ENCODE measurements at places on chromosomes 5 and 9. TPM values are rescaled to one million over a fixed set of nuclear protein-coding genes. Genes with fewer than 3 reads are reported as not detected.

CTNNA1 gene
- 135 TPM for total RNA-seq

CDH18 gene
- 6.4 TPM for total RNA-seq

RORB gene
- 1.5 TPM for total RNA-seq

DNA sequence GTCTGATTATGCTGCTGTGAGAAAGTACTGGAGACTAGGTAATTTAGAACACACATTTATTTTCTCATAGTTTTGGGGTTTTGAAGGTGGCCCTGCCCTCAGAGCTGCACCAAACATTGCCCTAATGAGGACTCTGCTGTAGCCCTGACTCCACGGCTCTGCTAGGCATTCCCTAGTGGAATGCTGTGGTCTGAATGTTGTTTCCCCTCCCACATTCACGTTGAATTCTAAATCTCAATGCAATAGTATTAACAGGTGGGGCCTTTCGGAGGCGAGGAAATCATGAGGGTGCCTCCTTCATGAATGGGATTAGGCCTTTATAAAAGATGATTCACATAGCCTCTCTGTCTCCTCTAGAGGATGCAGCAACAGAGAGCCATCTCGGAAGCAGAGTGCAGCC is 25.7 kb downstream of the GADD45G start:
- no peak overlapping the region for H3K27ac ChIP-seq
- no peak overlapping the region for H3K4me3 ChIP-seq
- no peaks in the 10 kb centered on the region for H3K36me3 ChIP-seq
- H3K4me1 ChIP-seq, result peaks cover 32% of the 10 kb centered on the region
- H3K27me3 ChIP-seq, result no peaks in the 10 kb centered on the region

DNA sequence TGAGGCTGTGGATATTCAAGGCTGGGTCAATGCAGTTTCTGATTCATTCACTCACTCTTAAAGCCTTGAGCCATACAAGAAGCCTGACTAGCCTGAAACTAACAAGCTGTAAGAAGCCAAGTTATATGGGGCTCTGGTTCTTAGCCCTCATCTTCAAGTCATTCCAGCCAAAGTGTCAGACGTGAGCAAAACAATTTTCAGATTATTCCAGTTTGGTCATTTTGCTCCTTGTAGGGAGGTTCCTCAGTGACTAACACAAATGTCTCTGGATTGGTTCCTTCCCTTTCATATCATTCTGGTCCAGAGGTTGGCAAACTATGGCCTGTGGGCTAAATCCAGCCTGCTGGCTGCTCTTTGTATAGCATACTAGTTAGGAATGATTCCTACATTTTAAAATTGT is 12.5 kb upstream of the SHOC1 start:
- DNase-seq, result no peak
- no peaks in the 10 kb centered on the region for H3K36me3 ChIP-seq
- H3K4me3 ChIP-seq, result no peak overlapping the region
- no peak overlapping the region for H3K27ac ChIP-seq

DNA sequence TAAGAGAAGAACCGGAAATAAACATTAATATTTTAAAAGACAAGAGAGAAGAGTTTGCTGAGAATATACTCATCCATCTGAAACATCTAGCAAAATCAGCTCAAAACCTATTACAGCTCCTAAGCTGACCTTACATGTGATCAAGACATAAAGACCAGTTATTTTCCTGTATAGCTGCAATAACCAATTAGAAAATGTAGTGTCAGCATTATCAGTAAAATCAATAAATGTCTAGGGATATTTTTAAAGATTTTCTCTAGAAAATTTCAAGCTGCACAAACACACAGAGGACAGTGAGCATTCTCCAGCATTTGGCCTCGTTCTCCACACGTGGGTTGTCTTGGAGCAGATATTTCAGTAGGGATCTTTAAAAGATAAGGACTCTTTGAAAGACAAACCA is 127.6 kb upstream of the CACNA1B start:
- DNase-seq, result no peak
- no peak overlapping the region for H3K27ac ChIP-seq
- no peaks in the 10 kb centered on the region for H3K36me3 ChIP-seq
- H3K4me3 ChIP-seq, result no peak overlapping the region
- H3K27me3 ChIP-seq, result no peaks in the 10 kb centered on the region

GRCh38 chr5:142314606-142315005 is 10.2 kb downstream of the SPRY4 start:
- DNase-seq, result no peak
- no peaks in the 10 kb centered on the region for H3K36me3 ChIP-seq
- H3K4me1 ChIP-seq, result no peaks in the 10 kb centered on the region
- no peak overlapping the region for H3K27ac ChIP-seq

- H3K4me1 ChIP-seq, result no peaks in the 10 kb centered on the region
- DNase-seq, result no peak
- no peaks in the 10 kb centered on the region for H3K36me3 ChIP-seq
- no peaks in the 10 kb centered on the region for H3K27me3 ChIP-seq
- no peak overlapping the region for H3K4me3 ChIP-seq
- no peak overlapping the region for H3K27ac ChIP-seq
Observed at GRCh38 chr9:11701706-11702105, 991.5 kb upstream of the TYRP1 start.

GRCh38 chr5:41812156-41812555 is 58.1 kb downstream of the OXCT1 start:
- H3K4me1 ChIP-seq, result no peaks in the 10 kb centered on the region
- no peak overlapping the region for H3K4me3 ChIP-seq
- H3K27me3 ChIP-seq, result no peaks in the 10 kb centered on the region
- DNase-seq, result no peak
- no peaks in the 10 kb centered on the region for H3K36me3 ChIP-seq

DNA sequence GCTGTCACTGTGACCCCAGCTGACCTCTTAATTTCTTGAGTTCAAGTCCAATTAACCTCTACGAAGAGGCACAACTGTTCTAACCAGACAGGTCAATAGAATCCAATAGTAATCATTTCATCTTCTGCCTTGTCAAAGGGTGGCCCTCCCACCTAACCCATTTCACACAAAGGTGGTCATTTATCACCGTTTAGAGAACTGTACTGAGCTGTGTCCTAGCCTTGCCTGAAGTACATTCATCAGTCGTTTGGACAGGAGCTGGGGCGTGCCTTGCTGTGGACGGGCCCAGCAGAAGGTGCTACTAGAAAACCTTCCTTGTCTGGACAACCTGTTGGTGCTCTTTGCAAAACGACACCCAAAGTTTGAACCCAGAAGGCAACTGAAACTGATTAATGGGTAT is 605.4 kb downstream of the ISL1 start:
- H3K27ac ChIP-seq, result no peak overlapping the region
- no peaks in the 10 kb centered on the region for H3K27me3 ChIP-seq
- H3K4me1 ChIP-seq, result no peaks in the 10 kb centered on the region
- H3K36me3 ChIP-seq, result no peaks in the 10 kb centered on the region
- H3K4me3 ChIP-seq, result no peak overlapping the region
- DNase-seq, result no peak

DNA sequence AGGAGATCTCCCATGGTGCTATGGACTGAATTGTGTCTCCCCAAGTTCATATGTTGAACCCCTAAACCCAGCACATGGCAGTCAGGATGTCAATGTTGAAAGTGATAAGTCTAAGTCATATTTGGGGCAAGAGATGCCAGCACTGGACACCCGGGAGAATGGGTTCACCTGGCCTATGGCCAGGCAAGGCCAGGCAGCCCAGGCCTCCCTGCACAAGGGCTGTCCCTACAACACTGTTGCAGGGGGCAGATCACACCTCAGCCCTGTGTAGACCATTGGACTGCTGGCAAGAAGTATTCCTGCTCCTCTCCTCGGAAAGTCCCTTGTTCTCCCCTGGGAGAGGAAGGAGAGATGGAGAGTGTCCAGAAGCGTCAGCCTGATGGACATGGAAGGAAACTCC is 240.5 kb downstream of the GADD45G start:
- H3K27ac ChIP-seq, result no peak overlapping the region
- no peaks in the 10 kb centered on the region for H3K27me3 ChIP-seq
- H3K36me3 ChIP-seq, result no peaks in the 10 kb centered on the region
- no peak overlapping the region for H3K4me3 ChIP-seq
- peaks cover 7% of the 10 kb centered on the region for H3K4me1 ChIP-seq

- no peak overlapping the region for H3K4me3 ChIP-seq
- no peak for DNase-seq
- H3K27me3 ChIP-seq, result no peaks in the 10 kb centered on the region
- H3K27ac ChIP-seq, result no peak overlapping the region
- peaks cover 5% of the 10 kb centered on the region for H3K4me1 ChIP-seq
Observed at GRCh38 chr5:132458651-132459030, 31.9 kb downstream of the IRF1 start.

- no peak for DNase-seq
- H3K36me3 ChIP-seq, result no peaks in the 10 kb centered on the region
- no peak overlapping the region for H3K4me3 ChIP-seq
- no peaks in the 10 kb centered on the region for H3K4me1 ChIP-seq
Observed at GRCh38 chr9:121962421-121962820, 130.7 kb downstream of the TTLL11 start.

GRCh38 chr5:152277936-152278335 is 127.1 kb downstream of the NMUR2 start:
- no peak for DNase-seq
- H3K4me3 ChIP-seq, result no peak overlapping the region
- no peak overlapping the region for H3K27ac ChIP-seq
- no peaks in the 10 kb centered on the region for H3K27me3 ChIP-seq
- H3K36me3 ChIP-seq, result no peaks in the 10 kb centered on the region

- H3K4me3 ChIP-seq, result no peak overlapping the region
- H3K27me3 ChIP-seq, result no peaks in the 10 kb centered on the region
- no peak overlapping the region for H3K27ac ChIP-seq
- no peaks in the 10 kb centered on the region for H3K4me1 ChIP-seq
Observed at GRCh38 chr9:122988920-122989621, 44.4 kb upstream of the GPR21 start.
